Pancreas (tissue), 10 donors: ENCODE measurements at places on chromosomes 6 and 20. TPM values are rescaled to one million over a fixed set of nuclear protein-coding genes. Genes with fewer than 3 reads are reported as not detected.

The RAET1E gene
- not detected for polyA plus RNA-seq

- no peaks in the 10 kb centered on the region for H3K4me1 ChIP-seq
- H3K4me3 ChIP-seq, result no peak overlapping the region
- H3K27me3 ChIP-seq, result no peaks in the 10 kb centered on the region
- no peak overlapping the region for H3K27ac ChIP-seq
These were observed 353.9 kb downstream of the BCKDHB start for GRCh38 chr6:80460257-80460865.

GRCh38 chr6:30820193-30820592 lies 64.1 kb upstream of the DDR1 start:
- no peak for DNase-seq
- H3K4me3 ChIP-seq, result no peak overlapping the region
- H3K36me3 ChIP-seq, result no peaks in the 10 kb centered on the region
- no peak overlapping the region for H3K27ac ChIP-seq
- H3K27me3 ChIP-seq, result no peaks in the 10 kb centered on the region
- H3K4me1 ChIP-seq, result peaks cover 8% of the 10 kb centered on the region

GRCh38 chr6:146498309-146498708 lies 45.3 kb upstream of the RAB32 start:
- no peaks in the 10 kb centered on the region for H3K27me3 ChIP-seq
- no peak for DNase-seq
- H3K36me3 ChIP-seq, result no peaks in the 10 kb centered on the region
- H3K27ac ChIP-seq, result no peak overlapping the region
- H3K4me3 ChIP-seq, result no peak overlapping the region

DNA sequence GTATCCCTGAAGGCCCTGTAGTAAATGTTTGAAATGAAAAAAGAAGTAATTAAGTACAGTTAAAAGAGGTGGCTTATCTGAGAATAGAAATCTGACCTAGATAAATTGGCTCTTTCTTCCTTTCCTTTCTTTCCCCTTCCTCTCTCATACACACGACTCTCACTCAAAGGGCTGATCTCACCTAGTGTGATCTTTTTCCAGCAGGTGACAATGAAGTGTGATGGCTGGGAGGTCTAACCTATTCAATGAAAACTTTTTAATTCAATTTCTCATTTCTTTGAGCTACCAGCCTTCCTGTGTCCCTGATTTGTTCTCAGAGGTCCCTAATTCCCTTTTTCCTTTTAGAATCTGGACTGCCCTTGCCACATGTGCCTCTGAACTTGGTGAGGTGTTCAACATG lies 118.0 kb upstream of the RIMS1 start:
- H3K27me3 ChIP-seq, result no peaks in the 10 kb centered on the region
- no peak for DNase-seq

DNA sequence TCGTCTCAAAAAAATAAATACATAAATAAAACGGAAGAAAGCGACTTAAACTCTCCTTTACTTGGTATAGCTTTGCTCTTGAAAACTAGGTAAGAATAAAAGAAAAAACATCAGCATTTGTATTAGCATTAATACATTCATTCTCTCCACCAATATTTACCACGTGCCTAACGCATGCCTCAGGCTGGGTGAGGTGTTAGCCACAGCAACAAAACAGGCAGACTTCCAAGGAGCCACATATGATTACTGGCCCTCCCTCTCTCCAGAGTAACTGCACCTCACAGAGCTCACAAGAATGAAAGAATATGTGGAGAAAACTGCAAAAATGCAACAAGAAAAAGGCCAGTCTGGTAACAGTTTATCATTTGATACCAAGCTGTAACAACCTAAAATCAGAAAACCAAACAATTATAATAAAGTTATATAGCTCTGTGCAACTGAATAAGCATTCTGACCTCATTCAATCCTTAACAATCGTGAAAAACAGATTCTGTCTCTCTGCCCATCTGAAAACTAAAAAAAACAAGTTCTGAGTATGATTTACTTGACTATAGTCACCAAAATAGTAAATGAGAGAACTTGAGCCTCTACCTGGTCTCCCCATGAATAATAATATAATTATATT lies 5.2 kb downstream of the NAPB start:
- H3K27me3 ChIP-seq, result no peaks in the 10 kb centered on the region
- DNase-seq, result no peak
- H3K36me3 ChIP-seq, result no peaks in the 10 kb centered on the region
- peaks cover 13% of the 10 kb centered on the region for H3K4me1 ChIP-seq
- no peak overlapping the region for H3K27ac ChIP-seq

GRCh38 chr20:16415071-16416053 lies 157.9 kb downstream of the KIF16B start:
- H3K27ac ChIP-seq, result no peak overlapping the region
- H3K27me3 ChIP-seq, result no peaks in the 10 kb centered on the region
- H3K4me3 ChIP-seq, result no peak overlapping the region
- no peak for DNase-seq
